Stomach (tissue), 19 donors: ENCODE measurements at places on chromosomes 16 and 17. TPM values are rescaled to one million over a fixed set of nuclear protein-coding genes. Genes with fewer than 3 reads are reported as not detected.
A peak's percentile ranks its signal among the peaks of the same experiment; 100 is the strongest.

Gene PRAC1
- not detected for total RNA-seq

Gene ZPBP2
- not detected for total RNA-seq

Gene GAN
- 38.5 TPM for total RNA-seq

Gene CASKIN1
- not detected for total RNA-seq

DNA sequence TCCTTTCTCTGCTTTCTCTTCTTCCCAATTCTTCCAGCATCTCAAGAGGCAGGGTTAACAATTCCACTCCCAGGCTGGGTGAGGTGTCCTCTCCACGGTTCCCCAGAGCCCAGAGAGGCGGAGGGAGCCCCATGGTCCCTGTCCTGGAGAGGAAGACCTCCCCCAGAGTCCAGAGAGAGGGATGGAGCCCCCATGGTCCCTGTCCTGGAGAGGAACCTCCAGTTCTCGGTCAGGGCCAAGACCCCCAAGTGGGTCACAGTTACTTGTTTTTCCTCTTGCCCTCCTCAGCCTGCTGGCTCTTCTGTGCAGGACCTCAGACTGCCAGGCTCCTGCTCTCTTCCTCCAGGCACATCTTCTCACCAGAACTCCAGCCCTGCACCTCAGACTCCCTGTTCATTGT is 135.2 kb downstream of the RPTOR start:
- DNase-seq: no peak
- H3K27me3 ChIP-seq: no peaks in the 10 kb centered on the region
- no peaks in the 10 kb centered on the region for H3K4me1 ChIP-seq
- H3K27ac ChIP-seq: no peak overlapping the region
- H3K4me3 ChIP-seq: no peak overlapping the region

DNA sequence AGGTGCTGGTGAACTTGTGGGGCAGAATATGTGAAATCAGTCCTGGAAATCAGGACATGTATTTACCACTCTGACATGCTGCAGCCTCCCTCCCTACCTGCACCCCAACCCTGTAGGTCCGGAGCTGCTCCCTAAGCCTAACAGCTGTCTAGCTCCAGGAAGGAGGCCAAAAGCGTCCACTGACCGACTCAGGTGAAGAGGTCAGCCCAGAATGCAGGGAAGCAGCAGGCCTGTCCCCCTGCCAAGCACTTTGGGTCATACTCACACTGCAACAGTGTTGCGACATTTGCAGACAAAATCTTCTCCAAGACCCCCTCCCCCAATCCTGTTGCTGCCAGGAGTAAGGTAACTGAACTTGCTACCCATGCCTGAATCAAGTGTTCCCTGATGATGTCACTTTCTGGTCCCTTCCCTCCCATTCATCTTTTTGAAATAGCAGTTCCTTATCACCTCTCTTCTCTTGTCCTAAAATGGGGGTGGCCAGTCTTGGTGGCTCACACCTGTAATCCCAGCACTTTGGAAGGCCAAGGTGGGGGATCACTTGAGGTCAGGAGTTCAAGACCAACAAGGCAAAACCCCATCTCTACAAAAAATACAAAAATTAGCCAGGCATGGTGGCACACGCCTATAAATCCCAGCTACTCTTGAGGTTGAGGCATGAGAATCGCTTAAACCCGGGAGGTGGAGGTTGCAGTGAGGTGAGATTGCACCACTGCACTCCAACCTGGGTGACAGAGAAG is 1.3 kb upstream of the ACLY start:
- H3K27me3 ChIP-seq: no peaks in the 10 kb centered on the region
- peaks cover 43% of the 10 kb centered on the region for H3K4me1 ChIP-seq
- H3K27ac ChIP-seq: peak overlapping the region; percentile 94
- DNase-seq: no peak
- H3K4me3 ChIP-seq: no peak overlapping the region

DNA sequence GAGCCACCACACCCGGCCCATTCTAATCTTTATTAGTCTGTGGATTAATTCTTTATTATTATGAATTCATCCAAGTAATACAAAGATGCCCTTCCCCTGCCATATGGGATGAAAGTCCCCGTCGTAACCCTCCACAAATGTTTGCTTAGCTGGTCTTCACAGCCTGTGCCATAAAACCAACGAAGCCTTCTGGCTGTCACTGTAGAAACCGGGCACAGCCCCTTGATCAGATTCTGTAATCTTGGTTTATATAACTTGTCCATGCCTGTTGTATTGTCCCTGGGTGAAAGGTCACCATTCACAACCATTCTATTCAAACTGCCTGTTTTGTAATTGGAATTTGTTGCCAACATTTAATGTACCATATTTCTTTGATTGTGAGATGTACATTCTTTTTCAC is 66.5 kb downstream of the ATP2C2 start:
- H3K36me3 ChIP-seq: no peaks in the 10 kb centered on the region
- H3K27me3 ChIP-seq: peaks cover 9% of the 10 kb centered on the region
- H3K27ac ChIP-seq: no peak overlapping the region
- H3K4me1 ChIP-seq: no peaks in the 10 kb centered on the region

GRCh38 chr16:75267631-75268264 is 16.3 kb upstream of the BCAR1 start:
- no peak overlapping the region for H3K4me3 ChIP-seq
- no peaks in the 10 kb centered on the region for H3K36me3 ChIP-seq
- H3K27me3 ChIP-seq: peaks cover 7% of the 10 kb centered on the region
- H3K27ac ChIP-seq: peak overlapping the region; percentile 38
- peaks cover 47% of the 10 kb centered on the region for H3K4me1 ChIP-seq

- no peak overlapping the region for H3K4me3 ChIP-seq
- no peak for DNase-seq
- H3K4me1 ChIP-seq: peaks cover 9% of the 10 kb centered on the region
- H3K27ac ChIP-seq: no peak overlapping the region
- no peaks in the 10 kb centered on the region for H3K36me3 ChIP-seq
These were observed 414.0 kb downstream of the SOX9 start for GRCh38 chr17:72534776-72535175.

- no peaks in the 10 kb centered on the region for H3K4me1 ChIP-seq
- H3K27ac ChIP-seq: no peak overlapping the region
- peaks cover 22% of the 10 kb centered on the region for H3K27me3 ChIP-seq
- H3K4me3 ChIP-seq: no peak overlapping the region
- DNase-seq: no peak
These were observed 309.3 kb downstream of the C16orf95 start for GRCh38 chr16:87007907-87008306.

- peak overlapping the region; percentile 79 for H3K4me3 ChIP-seq
- H3K27me3 ChIP-seq: peaks cover 28% of the 10 kb centered on the region
- H3K36me3 ChIP-seq: no peaks in the 10 kb centered on the region
- H3K4me1 ChIP-seq: peaks cover 26% of the 10 kb centered on the region
- DNase-seq: peak; percentile 76
These were observed 1.8 kb downstream of the GJD3 start for GRCh38 chr17:40362696-40363110.

- no peak for DNase-seq
- H3K36me3 ChIP-seq: peaks cover 10% of the 10 kb centered on the region
- no peaks in the 10 kb centered on the region for H3K27me3 ChIP-seq
- no peak overlapping the region for H3K4me3 ChIP-seq
These were observed 17.5 kb downstream of the RHOT1 start for GRCh38 chr17:32159586-32160438.
